AG08396 (cell line): ENCODE measurements at places on chromosomes 5 and 9.

- DNase-seq = no peak
Observed at GRCh38 chr9:26612211-26612610, 280.4 kb downstream of the CAAP1 start.

DNA sequence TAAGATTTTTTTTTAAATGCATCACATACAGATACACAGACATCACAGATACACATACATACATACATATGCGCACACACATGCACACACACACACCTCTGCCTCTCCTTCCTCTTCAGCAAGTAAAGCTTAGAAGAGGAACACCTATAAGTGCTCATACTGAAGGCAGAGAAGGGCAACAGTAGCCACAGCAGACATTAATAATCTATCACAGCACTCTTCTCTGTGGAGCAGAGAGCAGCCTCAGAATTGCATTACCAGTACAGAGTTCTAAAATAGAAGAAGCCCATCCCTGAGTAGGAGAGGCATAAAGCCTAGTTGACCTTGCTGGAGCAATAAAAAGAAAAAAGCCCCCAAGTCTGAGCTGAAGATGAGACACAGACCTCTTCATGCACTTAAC is 110.6 kb downstream of the MLLT3 start:
- no peak for DNase-seq

- no peak for DNase-seq
Observed at GRCh38 chr9:136854113-136854841, 2.1 kb downstream of the MAMDC4 start.

- no peak for DNase-seq
Observed at GRCh38 chr5:167248257-167248656, 1043.2 kb upstream of the WWC1 start.

GRCh38 chr9:120308495-120308894 is 271.5 kb downstream of the CDK5RAP2 start:
- no peak for DNase-seq

- no peak for DNase-seq
Observed at GRCh38 chr9:137189297-137190295, 1.1 kb downstream of the SSNA1 start.

DNA sequence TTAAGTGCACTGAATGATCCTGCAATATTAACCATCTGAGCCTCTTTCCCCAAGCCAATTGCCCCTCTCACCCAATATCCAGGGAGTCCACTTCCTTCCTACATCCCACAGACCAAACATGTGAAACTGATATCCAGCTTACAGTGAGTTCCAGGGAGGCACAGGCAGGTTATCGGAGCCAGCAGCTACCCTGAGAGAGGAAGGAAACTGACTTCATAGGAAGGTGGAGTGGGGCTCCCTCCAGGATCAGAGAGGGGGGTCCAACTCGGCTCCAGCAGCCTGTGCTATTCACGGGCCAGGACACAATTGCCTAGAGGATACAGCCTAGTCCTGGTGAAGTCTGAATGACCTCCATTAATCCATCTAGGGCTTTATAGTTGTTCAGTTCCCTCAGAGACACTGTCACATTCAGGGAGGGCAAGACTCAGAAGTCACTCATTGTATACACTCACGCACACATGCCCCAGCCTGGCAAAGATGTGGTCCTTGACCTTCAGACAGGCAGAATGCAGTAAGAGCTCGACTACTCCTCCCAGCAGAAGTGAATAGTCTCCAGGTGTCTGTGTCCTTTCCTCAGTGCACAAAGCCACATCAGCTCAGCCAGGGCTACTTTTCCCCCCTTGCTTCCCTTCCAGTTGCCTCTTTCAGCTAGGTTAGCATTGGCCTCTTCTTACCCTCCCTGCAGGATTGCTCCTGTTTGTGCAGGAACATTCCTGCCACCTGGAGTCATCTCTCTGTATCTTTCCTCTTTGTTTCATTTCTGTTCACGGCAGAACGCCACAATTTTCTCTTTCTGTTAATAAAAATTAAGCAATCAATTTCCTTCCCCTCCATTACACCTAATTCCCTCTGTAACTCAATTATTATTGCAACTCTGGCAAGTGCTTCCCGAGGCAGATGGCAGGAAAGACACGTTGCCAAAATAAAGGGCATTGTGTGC is 501.7 kb downstream of the ARHGEF28 start:
- peak; percentile 15 for DNase-seq

- peak; percentile 86 for DNase-seq
Observed at GRCh38 chr9:33946779-33947535, 101.7 kb downstream of the UBAP2 start.

- DNase-seq = no peak
Observed at GRCh38 chr9:138043411-138044345, 166.1 kb downstream of the CACNA1B start.

- no peak for DNase-seq
Observed at GRCh38 chr5:66553368-66553912, 42.8 kb upstream of the MAST4 start.

GRCh38 chr5:33472805-33473409 is 32.1 kb downstream of the TARS1 start:
- no peak for DNase-seq

GRCh38 chr5:179595916-179596315 is 27.6 kb downstream of the HNRNPH1 start:
- DNase-seq = peak; percentile 62

DNA sequence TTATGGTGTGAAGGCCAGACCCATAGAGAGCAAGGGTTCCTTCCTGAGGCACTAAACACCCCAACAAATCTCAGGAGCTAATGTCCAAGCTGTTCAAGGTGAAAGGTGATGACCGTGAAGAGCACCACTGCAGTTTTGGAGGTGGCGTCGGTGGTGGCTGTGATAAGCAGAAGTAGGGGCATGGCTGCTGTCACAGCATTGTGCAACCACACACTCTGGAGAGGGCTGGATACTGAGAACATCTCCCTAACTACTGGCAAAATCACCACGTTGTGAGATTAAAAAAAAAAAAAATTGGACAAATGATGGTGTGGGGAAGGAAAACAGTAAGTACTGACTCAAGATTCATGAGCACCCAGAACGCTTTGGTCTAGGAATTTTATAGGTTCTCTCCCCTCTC is 156.5 kb downstream of the PJA2 start:
- DNase-seq = no peak

GRCh38 chr5:127094161-127094814 is 21.0 kb upstream of the C5orf63 start:
- DNase-seq = no peak

DNA sequence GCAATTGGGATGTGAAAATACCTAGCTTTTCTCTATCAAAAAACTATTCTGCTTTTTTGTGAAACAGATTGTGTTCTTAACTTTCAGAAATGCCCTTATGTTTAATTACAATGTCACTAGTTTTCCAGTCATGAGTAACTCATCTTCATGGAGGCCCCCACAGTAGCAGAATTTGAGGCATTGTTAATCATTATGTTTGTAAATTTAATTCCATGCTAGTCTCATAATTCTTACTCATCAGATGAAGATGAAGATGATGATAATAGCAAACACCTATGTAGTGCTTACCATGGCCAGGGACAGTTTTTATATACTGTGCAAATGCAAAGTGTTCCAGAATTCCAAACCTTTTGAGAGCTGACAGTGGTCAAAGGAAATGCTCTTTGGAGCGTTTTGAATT is 27.7 kb upstream of the F2R start:
- no peak for DNase-seq

DNA sequence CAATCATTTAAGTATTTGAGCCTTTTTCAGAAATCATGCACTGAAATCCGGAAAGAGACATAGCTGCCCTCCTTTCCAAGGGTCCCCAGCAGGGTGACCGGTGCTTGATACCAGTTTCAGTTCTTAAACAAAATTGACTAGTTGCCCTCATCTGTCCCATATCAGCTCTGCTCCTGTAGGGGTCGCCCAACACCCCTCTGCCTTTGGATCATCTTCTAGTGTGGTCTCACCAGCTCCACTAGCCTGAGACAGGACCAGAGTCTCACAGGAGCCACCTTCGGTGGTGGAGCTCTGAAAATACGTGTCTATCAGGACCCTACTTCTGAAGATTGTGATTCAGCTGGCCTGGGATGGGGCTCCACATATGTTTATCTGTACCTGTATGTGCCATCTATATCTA is 428.2 kb downstream of the ENC1 start:
- peak; percentile 18 for DNase-seq

DNA sequence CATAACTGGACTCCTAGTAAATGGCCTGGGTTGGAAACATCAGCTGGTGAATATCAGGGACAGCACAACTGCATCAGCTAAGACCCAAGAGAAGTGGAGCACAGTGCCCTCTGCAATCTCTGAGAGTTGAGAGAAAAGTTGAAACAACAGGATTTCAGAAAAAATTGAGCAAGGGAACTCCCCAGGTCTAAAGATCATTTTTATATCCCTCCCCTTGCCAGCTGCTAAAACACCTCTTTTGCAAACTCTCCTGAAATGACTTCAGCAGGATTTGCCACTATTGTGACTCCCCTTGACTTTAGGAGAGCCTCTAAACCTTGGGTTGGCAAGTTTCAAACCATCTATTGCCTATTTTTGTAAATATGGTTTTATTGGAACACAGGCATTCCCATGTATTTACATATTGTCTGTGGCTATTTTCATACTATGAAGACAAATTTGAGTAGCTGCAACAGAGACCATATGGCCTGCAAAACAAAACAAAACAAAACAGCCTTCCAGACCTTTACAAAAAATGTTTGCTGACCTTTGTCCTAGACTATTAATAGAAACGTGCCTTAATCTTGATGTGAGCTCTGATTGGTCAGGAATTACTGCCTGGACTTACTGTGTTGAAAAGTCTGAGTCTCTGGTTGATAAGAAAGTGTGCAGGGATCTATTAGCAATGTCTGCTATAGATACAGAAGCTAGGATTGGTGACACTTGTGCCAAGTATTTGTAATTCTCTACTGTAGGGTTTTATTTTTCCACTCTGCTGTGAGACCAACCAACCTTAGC is 37.7 kb upstream of the PLPPR1 start:
- no peak for DNase-seq

GRCh38 chr5:75054134-75054930 is 2.0 kb upstream of the GCNT4 start:
- DNase-seq = peak; percentile 21

- DNase-seq = no peak
Observed at GRCh38 chr9:125835655-125836054, 88.5 kb downstream of the PBX3 start.

DNA sequence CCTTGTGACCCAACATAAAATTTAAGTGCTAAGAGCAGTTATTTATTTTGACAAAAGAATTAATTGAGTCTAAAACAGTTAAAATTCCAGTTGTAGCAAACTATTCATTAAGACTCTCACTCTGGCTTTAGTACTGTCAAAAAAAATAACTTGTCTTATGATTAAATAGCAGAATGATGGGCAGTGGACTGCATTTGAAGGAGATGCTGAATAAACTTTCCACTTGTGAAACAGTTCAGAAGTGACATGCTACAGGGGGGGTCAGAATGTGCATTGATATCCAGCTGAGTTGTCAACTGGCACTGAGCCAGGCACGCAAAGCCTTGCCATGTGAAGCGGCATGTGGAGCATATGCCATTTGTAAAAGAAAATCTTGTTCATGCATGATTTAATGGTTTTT is 76.0 kb downstream of the FCHO2 start:
- DNase-seq = peak; percentile 25

GRCh38 chr5:171433982-171434676 is 14.7 kb downstream of the FGF18 start:
- DNase-seq = no peak

- DNase-seq = no peak
Observed at GRCh38 chr5:134958755-134959154, 9.0 kb upstream of the CATSPER3 start.

- no peak for DNase-seq
Observed at GRCh38 chr9:104775574-104775936, 11.6 kb downstream of the NIPSNAP3B start.

DNA sequence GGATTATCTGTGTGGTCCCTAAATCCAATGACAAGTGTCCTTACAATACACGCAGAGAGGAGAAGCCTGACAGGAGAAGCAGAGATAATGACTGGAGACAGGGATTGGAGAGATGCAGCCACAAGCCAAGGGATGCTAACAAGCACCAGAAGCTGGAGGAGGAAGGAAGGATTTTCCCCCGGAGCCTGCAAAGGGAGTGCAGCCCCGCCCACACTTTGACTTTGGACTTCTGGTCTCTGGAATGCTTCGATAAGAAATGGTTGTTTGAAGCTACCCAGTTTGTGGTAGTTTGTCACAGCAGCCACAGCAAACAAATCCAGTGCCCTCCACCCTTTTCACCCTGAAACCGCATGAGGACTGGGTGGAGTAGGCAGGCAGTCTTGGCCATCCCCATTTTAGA is 77.2 kb upstream of the BOD1 start:
- DNase-seq = no peak

DNA sequence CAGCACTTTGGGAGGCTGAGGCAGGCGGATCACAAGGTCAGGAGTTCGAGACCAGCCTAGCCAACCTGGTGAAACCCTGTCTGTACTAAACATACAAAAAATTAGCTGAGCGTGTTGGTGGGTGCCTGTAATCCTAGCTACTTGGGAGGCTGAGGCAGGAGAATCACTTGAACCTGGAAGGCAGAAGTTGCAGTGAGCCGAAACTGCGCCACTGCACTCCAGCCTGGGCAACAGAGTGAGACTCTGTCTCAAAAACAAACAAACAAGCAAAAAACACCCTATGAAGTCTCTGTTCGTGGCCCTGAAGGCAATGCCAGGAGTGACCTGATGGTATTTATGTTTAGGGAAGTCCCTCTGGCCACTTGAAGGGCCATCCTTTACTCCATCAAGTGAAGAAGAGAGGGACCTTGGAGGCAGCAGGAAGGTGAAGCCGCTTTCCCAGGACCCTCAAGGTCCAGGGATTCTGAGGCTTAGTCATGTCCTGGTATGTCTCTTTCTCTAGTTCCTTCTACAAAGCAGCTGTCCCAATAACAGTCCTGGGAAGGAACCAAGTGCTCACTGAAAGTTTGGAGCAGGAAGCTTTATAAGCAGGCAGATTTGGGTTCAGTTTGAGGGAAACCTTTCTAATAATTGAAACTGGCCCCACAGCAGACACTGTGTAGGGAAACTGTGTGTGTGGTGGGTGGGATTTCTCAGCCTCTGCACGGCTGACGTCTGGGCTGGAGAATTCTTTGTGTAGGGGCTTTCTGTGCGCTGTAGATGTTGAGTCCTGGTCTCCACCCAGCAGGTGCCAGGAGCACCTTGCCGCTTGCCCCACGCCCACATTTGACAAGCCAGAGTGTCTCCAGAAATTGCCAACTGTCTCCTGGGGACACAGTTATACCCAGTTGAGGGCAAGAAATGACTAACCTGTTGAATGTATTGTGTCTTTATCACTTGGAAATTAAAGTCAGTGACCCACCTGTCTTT is 12.5 kb downstream of the PHF2 start:
- DNase-seq = no peak

DNA sequence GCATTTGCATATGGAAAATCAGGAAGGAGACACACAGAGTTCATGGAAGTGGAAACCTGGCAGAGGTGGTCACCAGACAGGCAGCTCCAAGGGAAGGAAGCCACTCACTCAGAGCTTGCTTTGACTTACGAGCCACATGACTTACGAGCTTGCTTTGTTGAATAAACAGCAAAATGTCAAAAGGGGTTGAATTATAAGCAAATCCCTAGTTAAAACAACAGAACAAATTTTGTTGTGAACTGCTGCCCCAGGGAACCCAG is 164.3 kb downstream of the SYK start:
- DNase-seq = no peak

GRCh38 chr9:136002881-136003280 is 41.7 kb upstream of the UBAC1 start:
- DNase-seq = peak; percentile 81
